ENCODE measurements at places on chromosomes 12 and 14.

- no peak for DNase-seq
Measured at GRCh38 chr12:125892276-125892675, 827.0 kb downstream of the AACS start.

DNA sequence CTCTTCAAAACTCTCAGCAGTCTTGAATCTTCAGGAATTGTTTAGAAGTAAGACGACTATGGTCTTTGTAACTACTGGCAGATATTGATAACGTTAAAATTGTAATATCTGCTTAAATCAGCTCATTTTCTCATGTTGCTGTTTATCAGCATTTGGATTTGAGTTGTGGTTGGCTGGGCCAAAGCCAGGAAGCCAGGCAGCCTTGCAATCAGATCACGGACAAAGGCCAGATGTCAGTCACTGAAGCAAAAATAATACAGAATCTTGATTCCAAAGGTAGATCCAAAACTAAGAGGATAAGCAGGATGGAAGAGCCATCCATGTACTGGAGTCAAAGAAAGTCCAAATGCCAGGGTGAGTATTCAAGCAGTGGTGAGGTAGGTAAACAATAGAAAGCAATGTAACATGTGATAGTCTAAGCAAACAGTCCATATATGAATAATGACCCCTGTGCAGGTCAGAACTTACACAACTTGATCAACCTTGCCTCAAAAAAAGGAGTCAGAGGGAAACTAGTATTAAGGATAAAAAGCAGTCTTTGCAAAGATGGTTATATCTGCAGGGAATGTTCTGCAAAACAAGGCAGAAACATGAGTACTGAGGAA is 95.8 kb upstream of the RAP1B start:
- DNase-seq = no peak

DNA sequence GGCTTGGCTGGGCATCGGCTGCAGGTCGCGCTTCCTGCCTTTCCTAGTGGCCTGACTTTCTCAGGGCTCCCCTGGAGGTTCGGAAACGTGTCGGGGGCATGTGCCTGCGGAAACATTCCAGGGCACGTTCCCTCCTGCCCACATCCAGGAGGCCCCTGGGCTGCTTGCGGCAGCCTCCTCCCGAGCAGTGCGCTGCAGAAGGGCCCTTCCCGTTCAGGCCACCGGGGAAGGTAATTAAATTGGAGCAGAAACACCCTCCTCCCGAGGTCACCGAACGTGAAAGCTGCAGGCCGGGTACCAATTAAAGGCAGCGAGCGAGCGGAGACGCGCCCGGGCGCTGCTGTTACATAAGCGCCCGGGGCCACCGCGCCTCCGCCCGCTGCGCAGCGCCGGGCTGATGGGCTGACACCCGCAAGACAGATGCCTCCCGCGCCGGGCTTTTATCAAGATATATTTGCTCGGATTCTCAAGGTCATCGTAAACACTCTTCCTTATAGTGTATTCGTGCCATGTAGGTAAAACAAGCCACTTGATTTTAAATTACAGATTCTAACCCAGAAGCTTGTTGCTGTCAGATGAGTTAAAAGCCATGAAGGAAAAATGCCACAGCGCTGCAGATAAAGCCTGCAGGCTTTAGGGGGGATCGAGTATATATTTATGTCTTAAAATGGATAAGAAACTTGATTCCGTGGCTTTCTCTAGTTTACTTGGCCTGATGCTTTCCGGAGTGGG is 31.4 kb downstream of the SSPN start:
- DNase-seq = no peak

GRCh38 chr12:96751626-96752025 is 155.4 kb upstream of the NEDD1 start:
- DNase-seq = no peak

GRCh38 chr14:103284574-103285467 is 49.2 kb upstream of the EIF5 start:
- DNase-seq = no peak

DNA sequence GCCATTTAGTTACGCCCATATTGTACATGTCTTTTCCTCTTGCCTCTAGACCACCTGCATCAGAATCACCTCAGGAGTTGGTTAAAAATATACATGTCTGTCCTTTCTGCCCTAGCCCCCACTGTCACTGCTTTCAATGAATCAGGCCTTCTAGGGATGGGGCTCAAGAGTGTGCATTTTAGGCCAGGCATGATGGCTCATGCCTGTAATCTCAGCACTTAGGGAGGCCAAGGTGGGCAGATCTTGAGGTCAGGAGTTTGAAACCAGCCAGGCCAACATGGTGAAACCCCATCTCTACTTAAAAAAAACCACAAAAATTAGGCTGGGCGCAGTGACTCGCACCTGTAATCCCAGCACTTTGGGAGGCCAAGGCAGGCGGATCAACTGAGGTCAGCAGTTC is 13.6 kb upstream of the TMED10 start:
- no peak for DNase-seq

GRCh38 chr14:74965486-74966153 is 10.2 kb upstream of the PGF start:
- DNase-seq = no peak

DNA sequence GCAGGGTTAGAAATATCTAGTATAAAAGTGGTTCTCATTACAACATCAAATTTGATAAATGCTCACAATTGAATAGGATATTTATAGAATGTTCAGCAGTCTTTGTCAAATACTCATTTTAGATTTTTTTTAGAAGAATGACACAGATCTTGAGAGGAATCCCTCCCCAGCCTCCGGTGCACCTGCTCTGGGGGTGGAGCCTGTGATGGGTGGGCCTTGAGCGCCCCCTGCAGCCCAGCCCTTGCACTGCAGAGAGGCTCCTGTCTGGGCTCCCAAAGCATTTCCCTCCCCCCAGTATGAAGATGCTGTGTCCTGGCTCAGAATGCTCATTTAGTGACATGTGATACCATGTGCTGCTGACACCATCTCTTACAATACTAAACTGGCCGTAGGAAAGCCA is 792.3 kb downstream of the TMEM121 start:
- no peak for DNase-seq

- no peak for DNase-seq
Measured at GRCh38 chr12:25357595-25357994, 106.9 kb upstream of the KRAS start.

DNA sequence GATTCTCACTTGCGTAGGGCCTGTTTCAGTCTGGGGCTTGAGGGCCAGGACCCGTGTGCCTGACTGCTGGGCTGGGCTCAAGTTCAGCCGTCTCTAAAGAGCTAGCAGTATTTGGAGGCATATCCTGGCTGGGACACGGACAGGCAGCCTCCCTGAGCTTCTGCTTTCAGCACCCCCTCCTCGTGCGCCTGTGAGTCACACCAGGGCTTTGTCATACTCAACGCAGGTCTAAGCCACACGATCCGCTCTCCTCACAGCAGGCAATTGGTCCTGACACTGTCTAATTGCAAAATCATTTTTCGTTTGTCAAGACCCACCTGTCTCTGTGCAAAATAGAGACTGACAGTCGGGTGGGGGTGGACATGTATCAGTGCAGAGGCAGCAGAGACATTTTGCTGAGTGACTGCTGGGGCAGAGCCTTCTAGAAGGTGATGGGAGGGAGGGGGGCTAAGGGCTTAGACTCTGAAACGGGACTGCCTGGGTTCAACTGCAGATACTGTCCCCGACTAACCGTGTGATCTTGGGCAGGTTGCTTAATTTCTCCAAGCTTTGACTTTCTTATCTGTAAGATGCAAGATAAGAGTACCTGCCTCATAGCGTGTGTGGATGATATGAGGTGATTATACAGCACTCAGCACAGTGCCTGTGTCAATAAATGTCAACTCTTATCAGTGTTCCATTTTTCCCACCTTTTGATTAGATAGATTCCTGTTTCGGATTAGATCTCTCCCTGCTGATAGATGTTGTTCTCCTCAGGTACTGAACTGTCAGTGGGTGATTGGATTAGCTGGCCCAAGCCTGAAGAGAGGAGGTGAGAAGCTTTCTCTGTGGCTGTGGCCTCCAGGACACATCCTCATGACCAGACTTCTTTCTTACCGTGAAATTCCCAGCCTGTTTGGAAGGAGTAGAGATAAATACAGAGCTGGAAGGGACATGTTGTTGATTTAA is 53.1 kb downstream of the KCNA1 start:
- no peak for DNase-seq

DNA sequence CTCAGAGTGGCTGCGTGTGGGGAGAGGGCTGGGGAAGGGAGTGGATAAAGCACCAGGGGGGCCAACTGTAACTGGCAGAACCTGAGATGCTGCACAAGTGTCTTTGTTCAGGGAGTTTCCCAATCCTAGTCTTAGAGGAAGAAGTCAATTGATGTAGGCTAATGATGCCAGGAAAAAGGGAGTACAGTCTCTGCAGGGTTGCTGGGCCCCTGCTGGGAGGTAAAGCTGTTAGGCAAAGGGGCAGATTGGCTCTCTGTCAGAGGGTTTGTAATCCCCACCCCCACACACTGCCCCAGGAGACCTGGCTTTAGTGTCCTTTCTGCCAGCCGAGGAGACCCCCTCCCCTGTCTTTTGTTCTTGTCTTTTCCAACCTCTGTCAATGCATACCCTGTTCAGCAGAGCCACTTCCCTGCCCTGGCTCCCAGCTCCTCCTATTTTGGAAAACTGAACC is 178.4 kb downstream of the KCNA5 start:
- no peak for DNase-seq

GRCh38 chr12:42695490-42695995 is 106.0 kb upstream of the PRICKLE1 start:
- DNase-seq = no peak

GRCh38 chr12:49885118-49885517 is 18.6 kb downstream of the FAIM2 start:
- no peak for DNase-seq

DNA sequence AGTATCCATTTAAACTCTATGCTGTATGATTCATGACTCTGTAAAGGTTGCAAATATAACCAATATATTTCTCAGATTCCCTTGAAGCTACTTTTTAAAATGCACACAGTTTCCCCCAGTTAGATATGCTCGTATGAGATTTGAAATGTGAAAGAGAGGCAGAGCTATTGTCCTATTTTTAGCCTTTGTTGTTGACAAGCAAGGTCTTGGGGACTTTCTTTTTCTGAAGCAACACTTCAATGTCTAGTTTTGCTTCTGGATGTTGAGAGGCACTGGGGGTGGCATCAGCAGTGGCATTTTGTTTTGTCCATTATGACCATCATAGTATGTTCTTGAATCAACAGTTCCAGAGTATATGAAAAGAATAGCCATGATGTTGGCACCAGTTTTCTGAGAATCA is 63.4 kb downstream of the ASCL1 start:
- DNase-seq = no peak

GRCh38 chr14:67413806-67414769 is 2.1 kb upstream of the PLEK2 start:
- peak; percentile 21 for DNase-seq

DNA sequence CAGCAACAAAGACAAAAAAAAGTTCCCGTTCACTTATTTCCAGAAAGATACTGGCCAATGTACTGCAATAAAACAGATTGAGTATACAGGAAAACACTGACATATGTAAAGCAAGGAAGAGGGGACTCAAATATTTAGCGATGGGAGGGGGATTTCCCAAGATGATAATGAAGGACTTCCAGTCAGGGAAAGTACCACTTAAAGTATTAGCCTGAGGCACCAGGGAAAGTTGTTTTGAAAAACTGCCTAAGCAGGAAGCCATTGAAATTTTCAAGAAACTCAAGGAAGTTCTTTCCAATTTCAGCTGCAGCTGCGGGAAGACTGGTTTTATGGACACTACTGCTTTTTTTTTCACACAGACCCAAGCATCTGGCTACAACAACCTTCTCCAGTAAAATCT is 1007.4 kb upstream of the NOVA1 start:
- no peak for DNase-seq

DNA sequence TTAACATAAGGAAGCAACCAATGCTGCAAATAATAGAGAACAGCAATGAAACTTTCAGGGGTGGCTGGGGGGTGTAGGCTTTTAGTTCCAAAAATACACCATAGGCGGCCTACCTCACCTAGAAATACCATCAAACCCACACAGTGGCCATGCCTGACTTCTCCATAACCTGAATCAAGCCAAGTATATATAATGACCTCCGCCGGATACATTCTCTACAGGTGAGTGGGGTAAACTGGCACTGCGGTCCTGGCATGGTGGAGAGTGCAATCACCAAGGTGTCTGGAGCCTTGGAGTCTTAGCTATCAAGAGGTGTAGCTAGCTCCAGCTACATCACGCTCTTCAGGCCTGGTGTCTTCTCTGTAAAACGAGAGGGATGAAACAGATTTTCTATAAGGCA is 1.2 kb downstream of the ZBTB25 start:
- DNase-seq = no peak

- DNase-seq = peak; percentile 31
Measured at GRCh38 chr12:68040450-68041075, 51.3 kb downstream of the IFNG-AS1 start.

- no peak for DNase-seq
Measured at GRCh38 chr14:97388408-97388807, 591.2 kb downstream of the VRK1 start.

DNA sequence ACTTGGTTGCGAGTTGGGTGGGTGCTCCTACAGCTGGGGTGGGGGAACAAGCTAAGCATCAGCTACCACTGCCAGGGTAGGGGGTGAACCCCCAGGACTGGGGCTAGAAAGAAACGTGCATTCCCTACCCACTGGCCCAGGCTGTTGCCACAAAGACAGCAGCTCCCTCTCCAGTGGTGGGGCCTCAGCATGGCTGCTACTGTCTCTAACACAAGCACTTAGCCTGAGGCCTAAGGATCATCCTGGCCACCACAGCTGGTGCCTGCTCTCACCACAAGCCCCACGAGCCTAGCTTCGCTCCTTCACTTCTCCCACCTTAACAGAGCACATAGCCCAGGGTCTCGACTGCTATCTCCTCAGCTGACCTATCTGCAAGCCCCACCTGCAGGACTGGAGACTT is 18.9 kb downstream of the SLC25A21 start:
- DNase-seq = no peak

- no peak for DNase-seq
Measured at GRCh38 chr12:71840231-71840847, 780 bp downstream of the TBC1D15 start.

- DNase-seq = no peak
Measured at GRCh38 chr14:70643967-70644366, 2.3 kb downstream of the TTC9 start.

GRCh38 chr12:45575417-45575816 is 154.1 kb upstream of the ARID2 start:
- DNase-seq = no peak

DNA sequence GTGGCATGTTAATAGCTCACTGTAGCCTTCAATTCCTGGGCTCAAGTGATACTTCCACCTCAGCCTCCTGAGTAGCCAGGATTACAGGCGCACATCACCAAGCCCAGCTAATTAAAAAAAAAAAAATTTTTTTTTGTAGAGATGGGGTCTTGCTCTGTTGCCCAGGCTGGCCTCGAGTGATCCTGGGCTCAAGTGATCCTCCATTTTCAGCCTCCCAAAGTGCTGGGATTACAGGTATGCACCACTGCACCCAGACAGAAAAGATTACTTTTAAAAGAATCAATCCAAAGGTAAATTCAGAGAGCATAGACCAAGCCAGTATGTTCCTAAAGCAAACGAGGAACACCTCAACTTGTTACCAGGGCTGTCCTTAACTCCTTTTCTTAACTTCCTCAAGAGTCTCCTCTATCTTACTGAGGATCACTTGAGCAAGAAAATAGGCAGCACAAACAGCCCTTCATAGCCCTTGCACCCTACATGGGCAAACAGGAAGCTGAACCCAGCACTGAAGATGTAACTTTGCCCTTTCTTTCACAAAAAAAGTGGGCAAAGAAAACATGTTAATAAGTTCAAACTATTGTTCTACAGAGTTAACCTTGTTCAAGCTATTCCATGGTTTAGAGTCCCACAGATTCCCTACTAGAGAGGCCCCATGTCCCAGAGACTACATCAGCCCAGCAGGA is 11.3 kb downstream of the CS start:
- DNase-seq = no peak

Data from stimulated activated CD8-positive, alpha-beta memory T cell treated with anti-CD3 and anti-CD28 coated beads, Interleukin-4, amount 100 ng/mL, for 4 hours (primary cell).